ENCODE measurements at places on chromosomes 16 and 17.

DNA sequence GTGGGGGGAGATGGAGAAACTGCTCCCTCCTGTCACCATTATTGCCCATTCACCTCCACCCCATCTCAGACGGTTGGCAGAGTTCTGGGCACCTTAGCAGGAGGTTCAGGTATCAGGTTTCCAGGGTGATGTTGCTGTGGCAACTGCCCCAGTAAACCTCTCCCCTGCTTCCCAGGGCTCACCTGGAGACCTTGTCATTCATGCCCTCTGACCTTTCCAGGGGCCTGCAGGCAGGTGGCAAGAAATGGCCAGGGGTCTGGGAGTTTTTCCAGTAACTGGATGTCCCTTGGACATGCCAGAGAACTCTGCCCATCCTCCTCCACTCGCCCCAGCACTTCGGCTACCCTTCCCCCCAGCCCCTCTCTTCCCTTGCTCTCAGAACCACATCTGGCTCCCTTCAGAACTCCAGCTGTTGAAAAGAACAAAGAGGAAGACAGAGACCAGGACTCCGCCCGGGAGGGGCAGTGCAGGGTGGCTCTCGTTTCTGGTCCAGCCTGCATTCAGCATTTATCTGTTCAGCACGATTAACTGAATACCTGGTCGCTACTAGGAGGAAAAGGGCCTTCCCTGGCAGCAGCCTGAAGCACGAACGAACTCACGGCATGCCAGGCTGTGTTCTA is 8.5 kb downstream of the MLLT6 start:
- no peak for DNase-seq

GRCh38 chr17:58325976-58326468 is 2.6 kb downstream of the TSPOAP1 start:
- DNase-seq: no peak

DNA sequence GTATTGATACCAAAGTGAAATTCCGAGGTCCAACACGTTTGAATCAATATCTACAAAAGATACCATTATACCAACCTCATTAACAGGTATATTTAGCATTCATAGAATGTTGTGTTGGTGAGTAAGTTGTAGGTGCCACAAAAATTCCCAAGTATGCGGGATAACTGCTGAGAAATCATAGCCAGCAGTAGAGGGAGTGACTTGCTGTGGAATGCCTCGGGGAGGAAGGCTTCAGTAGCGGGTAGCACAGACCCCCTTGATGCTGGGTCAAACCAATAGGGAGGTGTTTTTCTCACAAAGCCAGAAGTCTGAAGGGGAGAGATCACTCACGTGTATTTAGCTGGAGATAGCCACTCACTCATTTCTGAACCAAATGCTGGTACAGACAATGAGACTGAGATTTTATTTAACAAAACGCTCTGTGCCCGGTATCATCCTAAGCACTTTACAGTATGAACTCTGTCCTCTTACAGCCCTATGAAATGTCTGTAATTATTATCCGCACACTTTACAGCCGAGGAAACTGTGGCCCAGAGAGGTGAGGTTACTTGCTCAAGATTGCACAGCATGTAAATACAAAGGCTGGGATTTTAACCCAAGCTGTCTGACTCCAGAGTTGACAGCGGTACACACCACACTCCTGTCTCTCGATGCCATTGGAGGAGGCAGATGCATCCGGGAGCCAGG is 23.1 kb downstream of the HSBP1 start:
- no peak for DNase-seq

GRCh38 chr17:59331929-59332748 is 684 bp downstream of the YPEL2 start:
- peak; percentile 51 for DNase-seq

DNA sequence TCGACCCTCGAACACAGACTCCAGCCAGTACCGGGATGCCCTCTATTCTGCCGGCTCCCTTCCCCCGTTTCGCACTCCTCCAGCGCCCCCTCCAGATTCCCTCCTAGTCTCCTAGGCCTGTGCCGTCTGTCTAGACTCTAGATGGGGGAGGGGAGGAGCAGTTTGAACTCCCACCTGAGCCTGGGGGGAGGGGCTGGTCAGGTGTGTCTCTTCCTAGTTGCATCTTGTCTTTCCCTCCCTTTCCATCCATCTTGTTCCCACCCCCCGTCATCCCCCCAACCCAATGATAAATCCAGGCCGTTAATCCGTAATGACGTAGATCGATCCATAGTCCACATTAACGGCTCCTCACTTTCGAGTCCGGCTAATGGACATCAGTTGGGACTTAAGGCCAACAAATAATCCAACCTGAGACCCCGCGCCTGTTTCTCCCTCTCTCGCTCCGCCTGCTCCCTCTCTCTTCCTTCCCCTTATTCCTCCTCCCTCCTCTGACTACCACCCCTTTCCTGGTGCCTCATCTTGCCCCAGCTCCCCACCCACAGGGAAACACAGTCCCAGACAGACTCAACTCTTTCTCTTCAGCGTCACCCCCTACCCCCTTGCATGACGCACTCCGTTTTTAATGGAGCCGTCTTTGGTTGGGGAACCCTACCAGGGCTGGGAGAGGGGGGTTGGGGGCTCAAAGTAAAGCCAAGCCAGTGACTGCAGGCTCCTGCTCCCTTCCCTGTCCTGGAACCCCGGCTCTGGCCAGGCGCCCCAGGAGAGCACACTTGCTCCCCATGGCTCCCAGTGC is 3.4 kb upstream of the HOXB5 start:
- DNase-seq: peak; percentile 67

- DNase-seq: no peak
Measured at GRCh38 chr16:85755929-85756768, 5.3 kb upstream of the C16orf74 start.

- DNase-seq: no peak
Measured at GRCh38 chr17:57262557-57262956, 6.2 kb downstream of the MSI2 start.

DNA sequence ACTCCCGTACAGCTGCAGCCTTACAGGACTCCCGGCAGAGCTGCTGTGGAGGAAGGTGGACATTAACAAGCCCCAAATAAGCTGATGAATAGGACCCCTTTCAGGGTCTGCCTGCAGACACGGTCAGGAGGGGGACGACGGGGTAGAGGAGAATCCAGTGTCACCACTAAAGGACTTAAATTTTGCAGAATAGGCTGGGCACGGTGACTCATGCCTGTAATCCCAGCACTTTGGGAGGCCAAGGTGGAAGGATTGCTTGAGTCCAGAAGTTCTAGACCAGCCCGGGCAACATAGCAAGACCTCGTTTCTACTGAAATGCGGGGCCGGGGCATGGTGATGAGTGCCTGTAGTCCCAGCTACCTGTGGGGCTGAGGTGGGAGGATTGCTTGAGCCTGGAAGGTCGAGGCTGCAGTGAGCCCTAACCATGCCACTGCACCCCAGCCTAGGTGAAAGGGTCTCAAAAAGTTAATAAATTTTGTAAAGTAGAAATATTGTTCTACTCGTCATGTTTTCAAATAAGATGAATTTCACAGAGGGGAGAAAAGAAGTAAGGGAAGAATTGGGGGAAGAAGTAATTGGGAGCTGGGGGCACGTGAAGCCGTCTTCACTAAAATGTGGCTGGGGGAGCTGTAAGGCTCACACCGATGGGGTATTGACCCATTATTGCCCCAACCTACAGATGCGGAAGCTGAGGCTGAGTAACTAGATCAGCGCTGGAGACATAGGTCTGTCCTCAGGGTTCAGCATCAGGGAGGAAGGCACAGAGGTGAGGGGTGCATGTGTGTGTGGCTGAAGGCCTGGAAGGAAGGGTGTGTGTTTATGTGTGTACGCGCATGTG is 4.7 kb downstream of the LITAFD start:
- DNase-seq: no peak

DNA sequence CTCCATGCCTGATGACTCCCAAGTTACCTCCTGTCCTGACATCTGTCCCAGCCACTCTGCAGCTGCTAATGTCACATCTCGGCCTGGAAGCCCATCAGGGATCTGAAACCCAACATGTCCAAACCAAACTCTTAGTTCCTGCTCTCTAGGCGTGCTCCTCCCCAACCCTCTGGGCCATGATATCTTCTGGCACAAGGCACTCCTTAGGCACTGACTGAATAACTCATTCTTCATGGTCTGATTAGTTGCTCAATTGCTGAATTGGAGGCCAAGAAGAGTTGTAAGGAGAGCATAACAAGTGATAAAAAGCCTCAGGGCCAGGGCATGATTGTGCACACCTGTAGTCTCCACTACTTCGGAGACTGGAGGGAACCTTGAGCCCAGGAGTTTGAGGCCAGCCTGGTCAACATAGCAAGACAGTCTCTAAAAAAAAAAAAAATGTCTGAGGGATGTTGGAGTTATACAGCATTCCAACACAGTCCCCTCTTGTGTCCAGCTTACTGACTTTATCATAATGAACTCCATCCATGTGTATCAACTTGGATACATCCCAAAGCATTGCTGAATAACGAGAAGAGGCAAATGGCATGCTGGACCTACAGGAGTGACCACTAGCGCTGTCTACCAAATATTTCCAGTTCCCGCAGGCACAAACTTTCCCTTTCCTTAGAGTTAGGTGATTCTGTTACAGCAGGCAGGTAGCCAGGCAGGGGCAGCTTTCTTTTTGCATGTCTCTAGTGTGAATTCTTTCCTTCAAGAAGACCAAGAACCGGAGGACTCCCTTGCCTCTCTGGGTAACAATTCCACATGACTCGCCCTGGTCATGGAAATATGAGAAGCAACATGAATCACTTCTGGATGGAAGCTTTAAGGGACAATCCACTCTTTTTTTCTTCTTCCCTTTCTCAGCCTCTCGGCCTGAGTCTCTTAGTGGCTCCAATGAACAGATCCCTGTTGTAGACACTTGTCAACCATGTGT is 18.1 kb upstream of the SHCBP1 start:
- no peak for DNase-seq

DNA sequence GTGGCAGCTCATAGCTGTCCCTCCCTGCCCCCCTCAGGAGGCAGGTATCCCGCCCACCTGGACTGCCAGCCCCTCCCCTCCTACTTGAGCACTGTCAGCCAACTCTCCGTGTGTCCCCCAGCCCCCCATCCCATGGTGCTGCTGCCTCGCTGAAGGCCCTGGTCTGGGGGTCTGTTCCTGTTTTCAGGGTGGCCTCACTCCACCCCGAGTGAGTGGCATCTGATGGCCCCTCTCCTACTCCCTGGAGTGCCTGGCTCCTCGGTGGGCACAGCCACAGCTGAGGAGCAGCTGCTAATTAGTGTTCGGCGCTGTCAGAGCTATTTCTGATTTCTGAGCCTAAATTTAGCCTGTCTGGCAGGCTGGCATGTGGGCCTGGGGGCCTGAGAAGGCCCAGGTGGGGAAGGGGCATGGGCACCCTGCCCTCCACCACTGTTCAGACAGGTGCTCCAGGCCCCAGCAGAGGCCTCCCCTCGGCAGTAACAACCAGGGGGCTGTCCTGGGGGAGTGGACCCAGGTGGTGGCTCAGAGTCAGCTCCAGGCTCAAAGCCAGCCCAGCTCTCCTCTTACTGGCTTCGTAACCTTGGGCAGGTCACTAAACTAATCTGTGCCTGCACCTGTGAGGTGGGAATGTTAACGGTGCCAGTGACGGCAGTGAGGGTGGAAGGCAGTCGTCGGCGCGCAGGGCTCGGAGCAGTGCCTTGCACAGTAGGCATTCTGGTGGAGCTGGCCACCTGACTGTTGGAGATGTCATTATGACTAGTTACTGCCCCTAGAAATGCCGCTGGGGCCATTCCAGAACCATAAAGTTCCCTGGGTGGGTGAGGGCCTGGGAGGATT is 6.5 kb downstream of the FMNL1 start:
- DNase-seq: peak; percentile 46

- DNase-seq: peak; percentile 70
Measured at GRCh38 chr17:78993241-78993956, 13.7 kb upstream of the LGALS3BP start.

GRCh38 chr16:72129976-72130656 is 36.5 kb downstream of the DHX38 start:
- DNase-seq: no peak

DNA sequence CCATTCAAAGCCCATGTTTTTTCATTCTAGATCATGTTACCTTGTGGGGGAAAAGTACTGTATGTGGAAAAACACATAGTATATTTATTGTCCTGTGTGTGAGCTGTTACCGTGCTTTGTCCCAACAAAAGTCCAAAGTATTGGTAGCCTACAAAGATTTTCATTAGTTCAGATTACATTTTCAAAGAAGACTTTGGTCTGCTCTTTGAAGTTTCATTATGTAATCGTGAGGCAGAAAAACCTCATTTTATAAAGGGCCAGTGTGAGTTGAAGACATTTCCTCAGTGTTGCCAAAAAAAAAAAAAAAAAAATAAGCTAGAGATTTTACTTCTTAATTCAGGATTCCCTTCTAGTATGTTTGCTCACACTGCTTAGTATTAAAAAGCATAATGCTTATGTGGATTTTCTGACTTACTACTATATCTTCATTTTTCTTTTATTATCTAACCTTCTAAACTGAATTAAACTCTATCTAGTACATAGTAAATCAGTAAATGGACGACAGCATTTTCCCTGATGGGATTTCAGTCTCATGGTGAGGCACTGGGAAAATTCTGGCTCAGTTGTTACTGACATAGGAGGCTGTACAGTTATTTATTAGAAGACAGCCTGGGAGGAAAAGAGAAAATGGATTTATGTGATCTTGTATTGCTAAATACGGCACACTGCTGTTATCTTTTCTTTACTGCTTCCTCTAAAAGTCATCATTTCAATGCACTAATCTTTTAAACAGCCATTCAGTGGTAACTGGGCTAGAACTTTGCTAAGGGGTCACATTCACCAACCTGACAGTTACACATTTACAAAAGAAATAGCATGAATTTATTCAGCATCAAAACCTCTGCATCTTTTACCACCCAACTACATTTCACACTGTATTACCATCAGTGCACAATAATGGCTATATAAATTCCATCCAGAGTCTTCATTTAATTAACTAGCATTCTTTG is 100.6 kb downstream of the STXBP4 start:
- DNase-seq: peak; percentile 39
